GM12878 (cell line): ENCODE measurements at places on chromosomes 12 and 14. TPM values are rescaled to one million over a fixed set of nuclear protein-coding genes. Genes with fewer than 3 reads are reported as not detected.

Gene EPYC
- total RNA-seq, result not detected in 2 replicates

Gene WNT1
- total RNA-seq, result not detected in 2 replicates

Gene SCNN1A
- 0.56 and 0.69 TPM in 2 replicates for total RNA-seq

Gene OS9
- total RNA-seq, result 87.2 and 101 TPM in 2 replicates
